ENCODE measurements at places on chromosomes 4 and X.

DNA sequence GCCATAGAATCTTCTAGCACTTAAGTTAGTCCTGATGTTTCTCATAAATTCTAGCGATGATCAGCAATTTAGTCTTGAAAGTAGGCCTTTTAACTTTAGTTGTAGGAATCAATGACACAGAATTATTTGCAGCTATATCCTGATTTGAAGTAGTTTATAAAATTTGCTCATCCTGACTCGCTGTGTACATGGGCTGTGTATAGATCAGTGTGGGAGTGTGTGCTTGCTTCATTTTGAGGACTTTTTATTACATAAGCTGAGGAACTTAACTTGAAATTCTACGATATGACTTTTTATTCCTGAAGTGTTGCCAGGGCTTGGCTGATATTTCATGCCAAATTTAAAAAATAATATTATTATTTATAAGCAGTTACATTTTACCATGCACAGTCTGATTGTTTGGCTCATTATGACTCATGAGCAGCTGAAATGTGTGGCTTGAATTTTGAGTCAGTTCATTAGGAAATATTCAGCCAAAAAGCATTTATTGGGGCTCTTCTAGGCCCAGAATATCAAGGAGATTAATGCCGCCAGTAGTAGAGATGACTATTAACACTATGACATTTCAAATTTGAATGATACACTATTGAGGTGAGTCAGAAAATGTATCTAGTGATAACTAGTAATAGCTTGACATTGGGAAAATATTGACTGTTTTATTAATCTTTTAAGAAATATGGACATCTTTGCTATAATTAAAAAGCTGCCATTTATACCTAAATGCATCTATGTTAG, 128.9 kb upstream of the LIMCH1 start:
- no peak for DNase-seq

DNA sequence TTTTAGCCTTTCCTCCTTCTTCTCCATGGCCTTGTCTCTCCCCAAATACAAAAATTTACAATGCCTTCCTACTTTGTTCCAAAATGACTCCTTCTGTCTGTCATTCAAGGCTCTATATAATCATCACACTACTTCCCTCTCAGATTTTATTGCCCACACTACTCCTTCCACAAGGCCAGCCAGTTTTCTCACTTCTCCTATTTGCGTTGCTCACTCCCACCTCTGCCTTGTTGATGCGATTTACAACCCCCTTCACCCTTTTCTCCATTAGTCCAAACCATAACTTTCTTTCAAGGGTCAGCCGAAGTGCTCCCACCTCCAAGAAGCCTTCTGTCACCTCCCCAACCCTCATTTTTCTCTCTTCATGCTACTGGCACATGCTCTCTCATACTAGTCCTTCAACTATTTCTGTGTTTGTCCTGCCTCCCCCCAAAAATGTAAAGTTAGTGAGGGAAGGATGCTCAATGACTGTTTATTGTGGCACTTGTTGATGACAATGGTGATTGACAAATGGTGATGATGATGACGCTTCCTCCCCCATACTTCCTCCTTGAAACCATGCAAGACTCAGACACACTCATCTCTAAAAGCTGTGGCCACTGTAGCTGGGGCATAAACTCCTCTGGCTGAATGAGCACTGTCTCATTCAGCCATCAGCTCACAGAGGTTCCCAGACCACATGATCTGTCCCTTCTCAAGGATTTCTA, 2.7 kb upstream of the XKRX start:
- peak; percentile 2 for DNase-seq

DNA sequence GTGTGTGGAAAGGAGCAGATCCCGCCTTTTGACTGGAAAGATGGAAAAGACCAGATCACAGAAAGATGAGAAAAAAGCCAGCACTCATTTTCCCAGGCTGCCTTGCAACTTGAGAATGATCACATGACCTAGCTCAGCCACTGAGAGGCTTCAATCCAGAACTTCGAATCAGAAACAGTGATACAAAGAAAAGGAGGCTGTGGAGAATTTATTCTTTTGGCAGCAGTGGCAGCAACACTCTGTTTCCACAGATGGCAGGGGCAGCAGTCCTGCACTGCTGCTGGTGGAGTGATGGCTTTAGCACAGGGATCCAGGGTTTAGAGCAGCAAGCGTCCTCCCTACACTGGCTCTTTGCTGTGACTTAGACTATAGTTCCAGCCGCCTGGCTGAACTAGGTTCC, 77.8 kb upstream of the SH3RF1 start:
- no peak for DNase-seq

GRCh38 chrX:19742826-19743225, 144.6 kb downstream of the SH3KBP1 start:
- DNase-seq, result no peak

GRCh38 chr4:105066401-105066800, 80.3 kb upstream of the TET2 start:
- no peak for DNase-seq

- DNase-seq, result no peak
Measured at GRCh38 chr4:74635490-74636123, 158.7 kb downstream of the BTC start.

DNA sequence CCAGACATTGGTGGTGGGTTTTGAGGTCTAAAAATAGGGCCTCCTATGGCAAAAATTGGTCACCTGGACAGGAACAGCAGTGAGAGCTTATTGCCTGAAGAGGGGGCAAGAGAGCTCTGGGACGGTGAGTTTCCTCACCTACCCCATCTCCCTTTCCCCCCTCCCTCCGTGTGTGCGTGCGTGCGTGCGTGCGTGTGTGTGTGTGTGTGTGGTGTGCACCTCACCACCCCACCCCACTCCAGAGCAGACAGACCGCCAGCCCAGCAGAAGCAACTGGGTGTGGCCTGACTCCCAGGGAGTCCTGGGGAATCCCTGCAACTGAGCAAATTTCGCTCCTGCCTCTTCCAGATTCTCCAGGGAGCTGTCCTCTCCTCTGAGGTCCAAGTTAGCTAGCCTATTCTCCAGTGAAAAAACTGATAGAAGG, 44.7 kb downstream of the PRPS1 start:
- DNase-seq, result peak; percentile 75

DNA sequence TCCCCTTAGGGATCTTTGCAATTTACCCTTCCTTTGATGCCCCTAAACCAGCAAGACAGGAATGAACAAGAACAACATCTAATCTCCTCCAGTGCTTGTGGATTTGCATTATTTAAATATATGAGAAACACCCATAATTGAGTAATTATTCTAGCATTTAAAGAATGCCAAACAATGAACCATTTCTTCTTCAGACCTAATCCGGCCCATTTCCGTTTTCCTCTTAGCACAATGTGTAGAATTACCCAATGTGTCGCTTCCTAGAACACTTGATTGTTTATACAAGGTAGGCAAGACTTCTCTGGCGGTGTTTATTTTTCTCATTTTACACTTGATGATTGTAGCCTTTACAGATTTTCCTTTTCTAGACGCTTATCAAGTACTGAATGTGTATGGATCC, 43.5 kb downstream of the CLDN34 start:
- DNase-seq, result peak; percentile 62

- peak; percentile 0 for DNase-seq
Measured at GRCh38 chrX:143455046-143455445, 62.2 kb downstream of the SPANXN3 start.

DNA sequence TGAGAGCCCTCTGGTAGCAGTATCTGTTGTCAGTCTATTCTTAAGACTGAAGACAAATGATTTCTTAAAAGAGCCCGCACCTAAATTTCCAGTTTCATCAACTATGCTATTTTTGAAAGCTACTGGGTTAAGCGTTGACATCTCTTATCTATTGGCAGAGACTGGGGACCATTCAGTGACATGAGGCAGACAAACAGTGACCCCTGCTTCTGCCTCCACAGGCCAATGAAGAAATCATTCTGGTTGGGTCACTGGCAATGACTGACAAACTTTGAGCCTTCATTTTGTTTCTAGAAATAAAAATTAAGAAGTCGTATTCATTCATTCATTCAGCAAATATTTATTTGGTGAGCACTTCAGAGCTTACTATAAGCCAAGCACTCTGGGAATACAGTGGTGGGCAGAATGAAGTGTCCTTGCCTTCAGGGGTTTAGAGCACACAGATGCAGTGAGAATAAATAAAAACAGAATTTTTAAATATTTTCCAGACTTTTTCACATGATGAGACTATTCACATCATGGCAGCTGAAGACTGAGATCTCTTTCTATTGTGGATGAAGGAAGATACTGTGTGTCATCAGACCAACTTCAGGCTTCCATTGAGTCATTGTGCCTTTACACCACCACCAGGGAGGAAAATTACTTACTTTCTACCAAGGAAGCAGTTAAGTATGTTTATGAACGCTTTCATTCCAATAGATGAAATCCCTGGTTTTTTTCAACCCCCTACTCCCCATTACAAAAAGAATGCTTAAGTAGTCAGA, 36.0 kb downstream of the SORBS2 start:
- peak; percentile 66 for DNase-seq

All from fibroblast of skin of right biceps (primary cell).